Karpas-422 (cell line): ENCODE measurements at places on chromosomes 5 and 9. TPM values are rescaled to one million over a fixed set of nuclear protein-coding genes. Genes with fewer than 3 reads are reported as not detected.

DNA sequence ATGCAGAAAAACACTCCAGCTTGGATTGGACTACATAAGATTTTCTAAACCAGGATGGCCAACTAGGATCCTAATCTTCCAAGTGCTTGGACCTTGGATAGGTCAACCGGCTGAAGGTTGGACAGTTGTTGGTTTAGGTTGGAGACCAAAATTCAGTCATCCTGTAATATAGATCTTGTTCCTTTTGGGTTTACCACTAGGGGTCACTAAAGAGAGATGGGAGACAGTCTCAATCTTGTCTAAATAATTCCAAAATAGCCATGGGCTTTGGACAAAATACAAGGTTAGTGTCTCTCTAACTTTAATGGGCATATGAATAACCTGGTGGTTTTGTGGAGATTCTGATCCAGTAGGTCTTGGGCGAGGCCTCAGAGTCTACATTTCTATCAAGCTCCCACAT lies 148.7 kb upstream of the ERCC6L2 start:
- peak; percentile 78 for DNase-seq
- H3K27me3 ChIP-seq: no peaks in the 10 kb centered on the region

GRCh38 chr9:128218518-128219389 lies 15.6 kb downstream of the DNM1 start:
- no peak overlapping the region for H3K27ac ChIP-seq
- peak overlapping the region; percentile 63 for H3K4me3 ChIP-seq
- no peaks in the 10 kb centered on the region for H3K36me3 ChIP-seq
- DNase-seq: peak; percentile 99

DNA sequence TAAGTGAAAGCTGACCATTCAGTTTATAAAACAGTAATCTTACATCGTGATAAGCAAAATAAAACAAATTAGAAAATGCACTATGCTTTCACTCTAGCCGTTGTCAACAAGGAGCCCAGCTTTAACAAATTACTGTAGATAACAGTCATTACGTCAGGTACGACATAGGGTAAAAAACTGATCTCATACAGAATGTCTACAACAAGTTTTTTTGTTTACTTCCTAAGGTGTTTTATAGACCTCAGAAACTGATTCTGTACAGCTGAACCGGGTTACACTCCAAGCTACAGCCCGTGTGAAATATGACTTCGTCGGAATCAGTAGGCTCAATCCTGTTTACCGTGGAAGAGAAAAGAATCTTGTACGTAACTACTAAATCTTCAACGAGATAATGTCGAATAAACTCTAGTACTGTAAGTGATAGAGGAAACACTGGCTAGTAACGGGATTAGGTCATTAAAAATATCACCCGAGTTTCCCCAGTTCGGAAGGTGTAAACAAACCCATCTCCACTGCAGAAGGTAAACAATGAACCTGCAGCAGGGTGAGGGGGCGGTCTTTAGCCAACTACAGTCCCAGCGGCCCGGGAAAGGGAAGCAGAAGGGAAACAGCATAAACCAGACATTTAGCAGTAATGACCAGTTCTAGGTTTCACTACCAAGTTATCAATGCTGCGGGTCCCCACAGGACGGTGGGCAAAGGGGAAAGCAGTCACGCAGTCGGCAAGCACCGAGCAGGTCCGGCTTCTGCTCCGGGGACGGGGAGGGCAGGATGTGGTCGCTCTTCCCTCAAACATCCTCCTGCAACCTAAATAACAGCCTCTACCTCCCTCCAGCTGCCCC lies 1.1 kb downstream of the RICTOR start:
- DNase-seq: peak; percentile 64
- H3K27me3 ChIP-seq: no peaks in the 10 kb centered on the region
- H3K4me3 ChIP-seq: peak overlapping the region; percentile 77

DNA sequence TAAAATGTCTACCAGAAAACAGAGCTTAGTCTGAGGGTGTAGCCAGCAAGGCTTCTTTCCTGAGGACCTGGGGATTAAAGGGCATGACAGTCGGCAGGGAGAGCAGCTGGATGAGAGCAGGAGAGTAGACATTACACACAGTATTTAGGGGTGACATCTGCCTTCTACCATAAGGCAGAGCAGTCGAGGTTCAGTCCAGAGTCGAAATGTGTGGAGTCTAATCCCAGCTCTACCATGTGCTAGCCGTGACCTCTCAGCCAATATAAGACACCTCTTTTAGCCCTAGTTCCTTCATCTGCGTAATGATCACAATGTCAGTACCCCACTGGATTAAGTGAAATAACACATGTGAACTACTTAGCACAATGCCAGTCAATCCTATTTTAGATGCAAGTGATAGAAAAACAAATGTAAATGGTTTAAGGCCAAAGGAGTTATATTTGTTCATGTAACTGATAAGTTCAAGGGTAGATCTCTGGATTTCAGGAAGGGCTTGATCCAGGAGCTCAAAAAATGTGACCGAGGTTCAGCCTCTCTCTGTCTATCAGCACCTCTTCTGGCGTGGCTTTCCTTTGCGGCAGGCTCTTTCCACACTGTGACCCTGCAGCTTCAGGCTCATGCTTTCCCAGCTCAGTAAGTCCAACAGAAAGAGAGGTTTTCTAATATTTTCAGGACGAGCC lies 16.2 kb upstream of the CPLX2 start:
- DNase-seq: no peak
- H3K36me3 ChIP-seq: no peaks in the 10 kb centered on the region
- no peaks in the 10 kb centered on the region for H3K4me1 ChIP-seq
- 0 out of 2 replicates have a peak, but pooled peaks cover 2% of the 10 kb centered on the region for H3K27me3 ChIP-seq
- no peak overlapping the region for H3K4me3 ChIP-seq

Gene CDC20B
- not detected in 2 replicates for total RNA-seq

Gene FLT4
- not detected in 2 replicates for total RNA-seq

DNA sequence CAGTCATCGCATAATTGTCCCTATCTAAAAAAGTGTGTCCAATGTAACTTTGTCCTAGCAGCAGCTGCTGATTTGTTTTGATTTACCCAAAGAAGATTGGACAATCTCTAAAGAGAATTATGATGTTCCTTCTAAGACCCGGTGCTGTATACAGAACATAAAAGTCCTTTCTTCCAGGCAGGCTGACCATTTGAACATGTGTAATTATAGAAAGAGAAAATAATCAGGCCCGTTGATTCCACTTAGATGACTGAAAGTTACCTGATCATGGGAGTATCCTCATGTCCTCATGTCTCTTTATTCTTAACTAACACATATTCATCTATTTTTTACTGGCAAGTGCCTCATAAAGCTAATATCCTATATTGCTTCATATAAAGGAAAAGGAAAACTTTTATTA lies 164.1 kb upstream of the MRPS30 start:
- H3K36me3 ChIP-seq: no peaks in the 10 kb centered on the region
- no peak for DNase-seq
- no peak overlapping the region for H3K27ac ChIP-seq

DNA sequence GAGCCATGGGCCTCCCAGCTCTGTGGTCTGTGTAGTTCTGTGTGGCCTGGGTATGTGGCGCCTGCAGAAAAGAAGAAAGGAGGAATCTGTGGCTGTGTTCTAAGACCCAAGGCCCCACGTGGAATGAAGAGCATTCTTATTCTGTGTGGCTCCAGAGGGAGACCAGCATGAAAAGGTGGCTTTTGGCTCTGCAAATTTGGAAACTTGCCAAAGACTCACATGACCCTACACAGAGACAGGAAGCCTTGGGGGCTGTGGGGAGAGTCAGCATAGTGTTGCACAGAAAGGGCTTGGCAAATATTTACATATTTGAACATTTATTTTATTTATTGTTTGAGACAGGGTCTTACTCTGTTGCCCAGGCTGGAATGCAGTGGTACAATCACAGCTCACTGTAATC lies 193.3 kb downstream of the TMEM38B start:
- DNase-seq: no peak
- H3K27me3 ChIP-seq: no peaks in the 10 kb centered on the region
- no peaks in the 10 kb centered on the region for H3K36me3 ChIP-seq
- no peak overlapping the region for H3K27ac ChIP-seq

Gene ADAMTS19
- total RNA-seq: 2.5 and 3.1 TPM in 2 replicates

Gene CTXN3
- total RNA-seq: not detected in 2 replicates

Gene FIBCD1
- total RNA-seq: not detected in 2 replicates

GRCh38 chr9:92180669-92181181 lies 65.5 kb upstream of the SPTLC1 start:
- H3K4me1 ChIP-seq: peaks cover 12% of the 10 kb centered on the region
- no peaks in the 10 kb centered on the region for H3K36me3 ChIP-seq

DNA sequence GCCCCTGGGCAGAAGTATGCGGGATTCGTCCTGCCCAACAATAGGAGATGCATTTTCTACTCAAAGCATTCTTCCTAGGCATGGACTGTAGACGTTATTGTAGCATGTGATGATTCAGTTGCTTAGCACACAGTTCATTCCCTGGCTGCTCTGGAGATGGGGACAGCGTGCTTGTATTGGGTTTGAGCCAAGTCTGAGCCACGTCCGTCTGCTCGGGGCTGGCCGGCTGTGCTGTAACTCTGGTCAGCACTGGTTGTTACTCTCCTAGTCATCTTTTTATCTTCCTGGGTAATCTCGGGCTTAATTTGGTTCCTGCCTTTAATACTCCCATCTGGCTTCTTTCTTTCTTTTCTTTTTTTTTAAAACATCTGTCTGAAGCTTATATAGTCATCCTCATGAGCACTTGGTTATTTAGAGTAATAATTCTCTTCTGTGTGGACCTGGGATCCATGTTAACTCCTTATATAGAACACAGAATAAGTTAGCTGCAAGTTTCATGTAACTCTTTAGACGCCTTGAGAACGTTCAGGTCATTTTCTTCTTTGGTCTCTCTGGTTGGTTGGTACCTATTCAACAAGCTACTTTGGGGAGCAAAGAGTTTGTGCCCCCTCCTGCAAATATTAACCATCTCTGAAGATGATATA lies 118.8 kb upstream of the RPS23 start:
- no peak overlapping the region for H3K4me3 ChIP-seq
- H3K36me3 ChIP-seq: no peaks in the 10 kb centered on the region
- H3K27me3 ChIP-seq: no peaks in the 10 kb centered on the region
- no peak for DNase-seq
- H3K27ac ChIP-seq: no peak overlapping the region
- H3K4me1 ChIP-seq: no peaks in the 10 kb centered on the region

DNA sequence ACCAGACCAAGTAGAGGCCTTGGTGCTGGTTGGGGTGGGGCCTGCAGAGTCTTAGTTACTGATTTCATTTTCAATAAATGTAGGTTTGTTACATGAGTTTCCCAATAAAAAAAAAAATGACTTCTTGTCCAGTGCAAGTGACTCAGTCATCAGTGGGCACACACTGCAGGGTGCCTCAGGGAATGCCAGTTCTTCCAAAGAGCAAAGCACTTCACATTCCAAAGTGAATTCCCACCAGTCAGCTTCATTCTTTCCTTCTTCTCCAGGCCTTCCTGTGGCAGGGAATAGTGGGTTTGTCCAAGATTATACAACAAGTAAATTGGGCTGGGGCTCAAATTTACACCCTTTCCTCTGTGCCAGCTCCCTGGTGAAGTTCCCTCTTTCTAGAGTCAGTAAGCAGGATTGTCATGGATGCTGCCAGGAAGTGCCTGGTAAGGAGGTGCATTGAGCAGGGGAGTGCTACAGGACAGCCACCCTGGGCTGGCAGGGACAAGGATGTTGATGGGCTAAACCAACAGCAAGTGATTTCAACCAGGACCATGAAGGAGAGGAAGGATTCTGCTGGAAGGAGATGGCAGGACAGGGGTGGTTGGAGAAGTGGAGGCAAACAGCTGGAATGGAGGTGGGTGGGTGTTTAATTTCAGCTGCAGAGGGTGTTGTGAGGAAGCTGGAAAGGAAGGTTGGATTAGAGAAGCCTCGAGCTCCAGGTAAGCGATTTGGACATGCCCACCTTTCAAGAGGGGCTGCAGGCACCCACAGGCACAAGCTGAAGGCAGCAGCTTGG lies 3.7 kb upstream of the B4GALT7 start:
- DNase-seq: no peak
- H3K4me1 ChIP-seq: peaks cover 27% of the 10 kb centered on the region

DNA sequence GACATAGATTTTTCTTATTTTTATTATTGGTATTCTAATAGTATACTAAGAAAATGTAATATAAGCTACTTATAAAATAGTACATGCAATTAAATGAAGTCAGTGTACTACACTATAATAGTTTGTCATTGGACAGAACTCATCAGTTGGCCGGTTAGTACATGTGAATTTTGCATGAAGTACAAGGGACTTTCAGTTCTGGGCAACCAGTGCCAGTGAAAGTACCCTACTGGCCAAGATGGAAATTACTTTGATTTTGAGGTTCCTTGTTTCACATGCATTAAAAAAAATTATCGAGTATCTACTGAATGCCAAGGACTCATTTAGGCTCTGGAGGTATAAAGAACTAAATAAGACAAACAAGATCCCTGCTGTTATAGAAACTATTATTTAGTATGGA lies 213.4 kb upstream of the ELL2 start:
- peak; percentile 64 for DNase-seq
- no peak overlapping the region for H3K27ac ChIP-seq
- H3K4me3 ChIP-seq: no peak overlapping the region
- H3K36me3 ChIP-seq: no peaks in the 10 kb centered on the region
- no peaks in the 10 kb centered on the region for H3K4me1 ChIP-seq
- H3K27me3 ChIP-seq: no peaks in the 10 kb centered on the region

GRCh38 chr9:28960602-28961001 lies 1387.3 kb upstream of the C9orf72 start:
- H3K27ac ChIP-seq: no peak overlapping the region
- H3K4me1 ChIP-seq: no peaks in the 10 kb centered on the region
- H3K36me3 ChIP-seq: no peaks in the 10 kb centered on the region
- H3K4me3 ChIP-seq: no peak overlapping the region
- no peak for DNase-seq
- no peaks in the 10 kb centered on the region for H3K27me3 ChIP-seq

Gene TTC39B
- 0.04 TPM in 2 replicates for total RNA-seq

GRCh38 chr5:100780376-100780870 lies 122.7 kb downstream of the ST8SIA4 start:
- H3K4me3 ChIP-seq: peak overlapping the region; percentile 57
- H3K27ac ChIP-seq: peak overlapping the region; percentile 96
- no peaks in the 10 kb centered on the region for H3K36me3 ChIP-seq
- DNase-seq: peak; percentile 90

- H3K36me3 ChIP-seq: no peaks in the 10 kb centered on the region
- H3K4me1 ChIP-seq: peaks cover 10% of the 10 kb centered on the region
- H3K27ac ChIP-seq: no peak overlapping the region
- no peak overlapping the region for H3K4me3 ChIP-seq
- H3K27me3 ChIP-seq: no peaks in the 10 kb centered on the region
Observed at GRCh38 chr9:114606597-114607207, 4.4 kb upstream of the TMEM268 start.

- H3K27me3 ChIP-seq: no peaks in the 10 kb centered on the region
- peaks cover 8% of the 10 kb centered on the region for H3K4me1 ChIP-seq
- DNase-seq: no peak
- H3K36me3 ChIP-seq: no peaks in the 10 kb centered on the region
- H3K4me3 ChIP-seq: no peak overlapping the region
Observed at GRCh38 chr5:98779264-98779877, 5.9 kb downstream of the RGMB start.

DNA sequence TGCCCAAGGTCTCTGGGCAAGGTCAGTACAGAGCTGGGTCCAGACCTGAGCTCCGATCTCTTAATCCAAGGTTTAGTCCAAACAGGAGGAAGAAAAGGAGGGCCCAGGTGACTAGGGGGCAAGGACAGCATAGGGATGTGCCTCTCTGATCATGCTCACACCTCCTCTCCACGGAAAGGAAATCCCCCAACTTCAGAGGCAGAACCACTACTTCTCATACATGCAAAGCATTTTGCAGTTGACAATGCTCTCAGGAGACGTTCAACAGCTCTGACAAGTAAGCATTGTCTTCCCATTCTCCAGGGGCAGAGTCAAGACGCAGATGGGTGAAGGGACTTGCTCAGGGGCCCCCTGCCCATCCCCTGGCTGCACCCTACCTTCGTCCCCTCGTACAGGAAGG lies 8.7 kb upstream of the CORO2A start:
- no peak overlapping the region for H3K4me3 ChIP-seq
- no peak overlapping the region for H3K27ac ChIP-seq
- peaks cover 17% of the 10 kb centered on the region for H3K4me1 ChIP-seq
- H3K27me3 ChIP-seq: no peaks in the 10 kb centered on the region
- no peaks in the 10 kb centered on the region for H3K36me3 ChIP-seq
- peak; percentile 67 for DNase-seq
